ENCODE measurements at places on chromosomes 1 and 21.

- no peak for DNase-seq
Observed at GRCh38 chr1:221824025-221824424, 82.1 kb upstream of the DUSP10 start.

GRCh38 chr21:37220433-37220980, 46.6 kb downstream of the VPS26C start:
- no peak for DNase-seq

DNA sequence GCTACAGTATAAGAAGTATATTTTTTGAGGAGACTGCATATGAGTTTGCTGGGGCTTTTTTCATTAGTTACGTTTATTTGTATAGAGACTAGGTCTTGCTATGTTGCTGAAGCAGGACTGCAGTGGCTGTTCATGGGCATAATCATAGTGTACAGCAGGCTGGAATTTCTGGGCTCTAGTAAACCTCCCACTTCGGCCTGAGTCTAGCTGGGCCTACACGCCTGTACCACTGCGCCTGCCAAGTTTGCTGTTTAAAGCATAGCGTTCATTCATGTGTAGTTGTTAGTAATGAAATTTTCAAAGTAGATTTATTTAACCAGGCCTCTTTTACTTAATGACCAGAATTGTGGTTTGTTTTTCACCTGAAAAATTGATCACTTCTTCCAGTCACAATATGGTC, 33.8 kb downstream of the HS2ST1 start:
- DNase-seq = no peak

DNA sequence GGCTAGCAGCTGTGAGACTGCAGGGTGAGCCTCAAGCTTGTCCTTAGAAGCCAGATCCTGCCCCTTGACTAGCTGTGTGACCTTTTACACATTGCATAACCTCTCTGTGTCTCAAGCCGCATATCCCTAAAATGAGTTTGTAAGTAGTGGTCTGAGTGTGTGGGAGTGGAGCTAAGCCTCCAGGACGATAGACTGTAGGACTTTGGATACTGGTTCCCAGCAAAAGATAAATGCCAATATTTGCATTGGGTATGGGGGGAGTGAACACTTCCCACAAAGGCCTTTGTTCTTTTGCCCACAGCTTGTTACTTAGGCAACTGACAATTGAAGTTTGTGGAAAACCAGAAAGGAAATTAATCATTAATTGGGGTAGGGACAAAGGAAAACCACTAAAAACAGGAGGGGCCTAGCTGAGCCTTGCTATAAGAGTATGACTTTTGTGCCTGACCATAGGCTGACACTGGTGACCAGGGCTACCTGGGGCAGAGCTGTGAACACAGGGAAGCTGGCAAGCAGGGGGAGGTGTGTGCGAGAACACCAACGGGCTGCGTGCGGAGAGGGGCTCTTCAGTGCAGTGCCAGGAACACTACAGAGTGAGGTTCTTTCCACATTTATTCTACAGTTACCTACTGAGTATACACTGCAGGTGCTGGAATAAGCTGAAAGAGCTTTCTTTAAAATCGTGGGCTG, 102.4 kb upstream of the ETV3 start:
- DNase-seq = no peak

- no peak for DNase-seq
Observed at GRCh38 chr21:26795866-26796329, 49.3 kb downstream of the ADAMTS1 start.

GRCh38 chr1:2602866-2603520, 16.4 kb downstream of the PRXL2B start:
- no peak for DNase-seq

GRCh38 chr1:39369565-39369964, 121.9 kb upstream of the BMP8A start:
- no peak for DNase-seq

DNA sequence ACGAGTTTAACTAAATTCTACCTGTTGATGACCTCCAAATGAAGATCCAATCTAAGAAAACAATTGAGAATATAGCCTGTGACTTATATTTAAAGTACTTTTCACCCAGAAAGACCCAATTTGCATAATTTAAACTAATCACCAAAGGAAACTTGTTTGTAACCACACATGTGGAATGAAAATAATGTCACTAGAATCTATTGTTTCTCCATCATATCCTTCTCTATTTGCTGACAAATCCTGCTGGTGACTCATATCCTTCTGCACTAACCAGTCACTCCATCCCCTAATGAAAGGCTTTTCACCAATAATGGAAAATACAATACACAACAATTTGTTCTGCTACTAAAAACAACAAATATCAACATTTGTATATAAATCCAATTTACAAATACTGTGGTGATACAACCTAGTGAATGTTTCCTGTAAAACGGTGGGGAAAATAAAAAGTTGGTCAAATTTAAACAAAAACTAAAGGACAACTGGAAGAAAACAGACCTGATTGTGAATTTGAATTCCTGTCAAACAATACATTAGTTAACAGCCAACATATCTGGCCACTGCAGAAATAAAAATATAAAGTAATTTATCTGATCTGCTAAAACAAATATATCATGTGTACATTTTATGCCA, 6.5 kb downstream of the PTP4A2 start:
- DNase-seq = no peak

DNA sequence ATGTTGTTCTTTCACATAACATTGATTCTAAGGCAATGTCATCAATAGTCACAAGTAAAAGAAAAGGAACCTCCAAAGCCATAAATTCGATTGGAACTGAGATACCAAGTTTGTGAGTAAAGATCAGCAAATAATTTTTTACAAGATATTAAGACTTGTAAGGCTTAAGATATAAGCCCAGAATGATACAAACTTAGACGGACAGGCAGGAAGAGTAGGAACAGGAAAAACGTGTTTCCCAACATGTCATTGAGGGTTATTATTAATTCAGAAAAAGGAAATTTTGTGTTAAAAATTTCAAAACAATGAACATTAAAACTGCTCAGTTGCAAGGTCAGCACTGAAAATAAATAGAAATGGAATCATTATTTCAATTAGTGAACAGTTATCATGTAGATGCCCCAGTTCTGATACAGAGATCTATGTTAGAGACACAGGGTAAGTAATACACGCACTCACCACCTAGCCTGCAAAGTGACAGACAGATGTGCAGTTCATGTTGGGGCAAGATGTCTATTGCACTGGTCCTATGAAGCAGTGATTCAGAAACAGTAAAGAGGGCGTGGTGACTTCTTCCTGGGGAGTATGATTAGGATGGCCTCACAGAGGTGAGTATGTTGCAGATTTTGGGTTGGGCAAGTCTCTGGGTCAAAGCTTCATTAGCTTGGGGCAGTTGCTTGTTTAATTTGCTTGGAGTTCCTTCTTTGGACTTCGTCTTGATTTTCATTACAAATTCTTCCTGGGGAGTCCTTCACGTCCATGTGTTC, 284.4 kb downstream of the SETD4 start:
- DNase-seq = no peak

- no peak for DNase-seq
Observed at GRCh38 chr1:51000160-51000559, 30.1 kb downstream of the CDKN2C start.

GRCh38 chr1:77627978-77628570, 54.4 kb downstream of the ZZZ3 start:
- no peak for DNase-seq

GRCh38 chr1:18037651-18038050, 69.9 kb upstream of the IGSF21 start:
- no peak for DNase-seq

GRCh38 chr1:179252606-179253005, 23.1 kb upstream of the ABL2 start:
- DNase-seq = no peak

GRCh38 chr1:240743705-240744104, 131.8 kb upstream of the GREM2 start:
- DNase-seq = no peak

DNA sequence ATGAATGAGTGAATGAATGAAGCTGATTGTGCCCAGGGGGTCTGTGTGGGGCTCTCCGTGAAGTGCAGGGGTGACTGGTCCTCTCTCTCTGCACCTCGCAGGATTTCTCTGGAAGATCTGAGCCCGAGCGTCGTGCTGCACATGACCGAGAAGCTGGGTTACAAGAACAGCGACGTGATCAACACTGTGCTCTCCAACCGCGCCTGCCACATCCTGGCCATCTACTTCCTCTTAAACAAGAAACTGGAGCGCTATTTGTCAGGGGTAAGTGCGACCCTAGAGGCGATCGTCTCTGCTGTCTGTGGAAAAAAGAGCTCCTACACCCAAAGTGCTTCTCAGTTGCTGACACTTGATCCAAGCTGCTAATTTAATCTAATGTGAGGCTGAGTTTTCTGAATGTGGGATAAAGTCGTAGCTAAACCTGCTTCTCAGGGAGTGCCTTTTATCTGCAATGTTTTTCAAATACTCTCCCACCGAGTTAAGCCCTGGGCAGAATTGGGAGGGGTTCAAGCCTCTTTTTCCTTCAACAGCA, 101.7 kb downstream of the HUNK start:
- DNase-seq = no peak

GRCh38 chr1:182927693-182928433, 25.1 kb downstream of the SHCBP1L start:
- no peak for DNase-seq

DNA sequence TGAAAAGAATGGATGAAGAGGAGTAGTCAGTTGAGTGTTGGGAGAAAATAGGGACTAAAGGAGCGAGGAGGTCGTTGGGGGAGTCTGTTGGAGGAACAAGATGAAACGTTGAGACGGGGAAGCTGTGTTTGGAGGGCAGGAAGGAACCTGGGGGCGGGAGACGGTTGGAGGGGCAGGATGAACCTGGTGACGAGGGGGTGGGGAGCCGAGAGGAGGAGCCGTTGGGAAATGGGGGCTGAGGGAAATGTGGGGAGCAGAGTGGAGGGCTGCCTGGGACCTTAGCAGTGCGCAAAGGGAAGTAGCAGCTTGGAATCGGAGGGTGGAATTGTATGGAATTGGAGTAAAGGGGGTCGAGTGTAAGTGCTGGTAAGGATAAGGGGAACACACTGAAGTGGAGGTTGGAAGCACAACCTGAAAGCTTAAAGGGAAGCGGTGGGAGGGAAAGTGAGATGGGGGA, 630 bp downstream of the MTF2 start:
- peak; percentile 59 for DNase-seq

DNA sequence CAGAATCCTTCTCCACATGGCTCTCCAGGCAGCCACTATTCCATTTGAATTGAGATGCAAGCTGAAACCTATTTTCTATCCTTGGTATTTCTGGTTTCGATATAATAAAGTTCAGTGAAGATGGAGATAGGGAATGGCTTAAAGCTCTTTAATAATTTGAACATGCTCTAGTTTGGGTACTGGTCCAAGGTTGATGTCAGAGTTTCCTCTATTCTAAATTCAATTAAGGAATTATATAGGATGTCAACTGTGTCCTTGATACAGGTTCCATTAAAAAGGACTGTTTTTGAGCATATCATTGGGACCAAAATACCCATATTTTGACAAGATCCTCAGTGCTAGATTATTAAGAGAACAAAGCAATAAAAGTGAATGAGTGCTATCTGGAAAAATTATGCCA, 245.3 kb downstream of the SPATA17 start:
- DNase-seq = no peak

- no peak for DNase-seq
Observed at GRCh38 chr1:34404804-34405203, 228.1 kb downstream of the C1orf94 start.

DNA sequence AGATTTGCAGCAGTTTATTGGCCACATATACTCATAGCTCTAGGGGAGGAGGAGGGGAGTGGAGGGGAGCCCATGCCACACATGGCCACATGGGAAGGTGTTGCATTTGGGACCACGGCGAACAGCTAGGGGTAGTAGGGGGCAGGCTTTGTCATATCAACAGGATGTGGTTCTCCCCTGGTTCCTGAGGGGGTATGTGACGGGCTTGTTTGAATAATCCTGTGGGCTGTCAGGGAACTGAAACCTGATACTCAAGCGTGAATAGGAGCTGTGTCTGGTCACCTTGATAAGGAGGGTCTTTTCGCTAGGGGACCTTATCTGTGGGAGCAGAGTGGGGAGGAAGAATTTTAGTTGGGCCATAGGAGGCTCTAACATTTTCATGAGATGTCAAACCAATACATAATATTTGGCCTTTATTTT, 264.7 kb downstream of the CTH start:
- DNase-seq = peak; percentile 59

DNA sequence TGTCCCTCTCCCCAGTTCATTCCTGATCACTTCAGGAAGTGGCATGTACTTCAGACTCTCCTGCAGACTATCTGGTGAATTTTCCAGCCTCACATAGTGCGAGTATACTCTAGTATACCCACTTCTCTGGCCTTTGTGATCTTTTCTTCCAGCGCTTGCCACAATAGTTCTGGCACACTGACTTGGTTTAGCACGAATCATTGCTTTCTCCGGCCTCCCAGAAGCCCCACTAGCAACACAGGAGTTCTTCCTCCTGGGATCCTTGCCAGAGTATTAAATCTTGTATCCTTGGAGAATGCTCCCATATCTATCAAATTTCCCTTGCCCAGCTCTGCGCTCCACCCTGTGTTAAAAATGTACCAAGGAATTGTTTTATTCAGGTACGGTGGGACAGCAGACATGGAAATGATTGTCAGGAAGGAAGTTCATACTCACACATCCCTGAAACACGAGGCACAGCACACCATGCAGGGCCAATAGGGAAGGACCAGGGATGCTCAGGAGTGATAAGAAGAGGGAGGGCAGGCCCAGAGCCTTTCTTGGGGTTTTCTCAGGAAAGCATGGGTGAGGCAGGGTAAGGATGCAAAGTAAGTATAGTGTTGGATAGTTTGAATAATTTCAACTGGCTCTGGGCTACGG, 136.7 kb downstream of the ADSS2 start:
- DNase-seq = no peak

GRCh38 chr1:17837233-17838030, 82.3 kb downstream of the ACTL8 start:
- DNase-seq = no peak

DNA sequence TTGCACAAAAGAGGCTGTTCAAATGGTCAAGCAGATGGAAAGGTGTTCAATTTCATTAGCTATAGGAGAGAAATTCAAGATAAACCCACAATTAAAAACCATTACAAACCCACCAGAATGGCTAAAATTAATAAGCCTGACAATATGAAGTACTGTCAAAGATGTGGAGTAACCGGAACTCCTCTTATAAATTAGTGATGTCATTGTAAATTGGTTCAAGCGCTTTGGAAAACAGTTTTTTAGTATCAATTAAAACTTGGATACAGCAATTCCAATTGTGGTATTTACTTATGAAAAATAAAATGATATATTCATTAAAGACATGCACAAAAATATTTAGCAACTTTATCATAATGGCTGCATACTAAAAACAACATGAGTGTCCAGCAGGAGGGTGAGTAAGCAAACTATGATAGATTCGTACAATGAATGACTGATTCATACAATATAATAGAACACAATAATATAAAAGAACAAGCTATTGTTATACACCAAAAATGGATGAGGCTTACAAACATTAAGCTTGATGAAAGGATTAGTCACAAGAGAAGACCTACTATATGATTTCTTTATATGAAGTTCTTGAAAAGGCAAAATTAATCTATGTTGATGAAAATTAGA, 38.4 kb upstream of the FGGY start:
- no peak for DNase-seq

DNA sequence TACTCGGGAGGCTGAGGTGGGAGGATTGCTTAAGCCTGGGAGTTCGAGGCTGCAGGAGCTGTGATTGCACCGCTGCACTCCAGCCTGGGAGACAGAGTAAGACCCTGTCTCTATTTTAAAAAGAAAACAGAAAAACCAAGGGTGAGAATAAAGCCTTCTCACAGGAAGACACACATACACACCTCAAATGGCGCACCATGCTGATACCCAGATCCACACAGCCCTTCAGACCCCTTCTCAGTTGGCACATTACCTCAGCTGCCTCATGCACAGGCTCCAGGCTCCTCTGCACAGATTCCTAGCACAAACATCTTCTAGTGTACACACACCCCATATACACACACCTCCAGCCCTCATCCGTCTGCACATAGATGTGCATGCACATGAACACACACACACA, 7.9 kb downstream of the FGR start:
- DNase-seq = no peak

All from islet precursor cell (in vitro differentiated cells).